ENCODE measurements at places on chromosomes 3 and 15.

- DNase-seq: no peak
These were observed 4.1 kb upstream of the TM4SF4 start for GRCh38 chr3:149470381-149470780.

GRCh38 chr3:160174621-160175020, 50.6 kb upstream of the C3orf80 start:
- no peak for DNase-seq

DNA sequence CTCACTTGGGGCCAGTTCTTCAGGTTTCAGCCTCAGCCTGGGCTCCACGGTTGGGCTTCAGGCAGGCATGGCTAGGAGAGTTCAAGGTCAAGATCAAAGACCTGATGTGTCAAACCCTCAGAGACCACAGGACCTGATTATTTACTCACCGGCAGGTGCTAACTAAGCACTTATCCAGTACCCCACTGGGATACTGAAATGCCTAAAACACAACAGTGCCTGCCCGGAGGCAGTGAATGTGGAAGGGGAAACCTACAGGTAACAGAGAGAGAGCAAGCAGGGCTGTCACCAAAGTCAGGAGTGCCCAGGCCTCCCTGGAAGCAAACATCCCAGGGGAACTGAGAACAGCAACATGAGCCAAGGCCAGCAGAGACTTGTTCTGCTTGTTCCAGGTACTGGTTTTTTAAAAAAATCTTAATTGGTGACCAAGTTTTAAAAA, 6.7 kb downstream of the IDH2 start:
- DNase-seq: no peak

DNA sequence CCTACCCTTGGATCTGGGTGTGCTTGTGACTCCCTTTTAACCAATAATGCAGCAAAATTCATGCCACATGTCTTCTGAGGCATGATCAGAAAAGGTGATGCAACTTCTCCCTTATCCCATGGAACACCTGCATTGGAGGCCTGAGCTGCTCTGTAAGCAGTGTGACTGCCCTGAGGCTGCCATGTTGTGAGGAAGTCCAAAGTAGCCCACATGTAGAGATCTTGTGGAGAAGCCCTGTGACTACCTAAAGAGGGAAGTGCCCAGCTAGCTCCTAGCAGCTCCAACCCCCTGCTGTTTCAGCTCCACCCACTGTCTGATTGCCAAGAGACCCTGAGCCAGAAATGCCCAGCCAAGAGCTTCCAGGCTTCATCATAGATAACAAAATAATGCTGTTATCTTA, 6.4 kb upstream of the NR1D2 start:
- no peak for DNase-seq

DNA sequence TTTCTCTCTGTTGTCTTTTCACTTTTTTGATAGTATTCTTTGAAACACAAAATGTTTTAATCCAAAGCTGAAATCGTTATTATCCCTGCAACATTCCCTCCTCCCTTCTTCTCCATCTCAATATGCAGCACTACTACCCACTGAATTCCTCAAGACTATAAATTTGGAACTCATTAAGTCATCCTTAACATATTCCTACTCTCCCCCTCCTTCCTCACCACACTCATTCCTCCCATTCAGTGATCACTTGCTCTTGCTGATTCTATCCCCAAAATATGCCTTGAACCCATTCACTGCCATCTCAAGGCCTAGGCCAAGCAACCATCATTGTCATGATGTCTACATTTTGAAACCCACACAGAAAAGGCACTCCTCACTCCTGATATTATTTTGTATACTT, 2.4 kb upstream of the PIK3R4 start:
- no peak for DNase-seq

GRCh38 chr3:158522221-158523136, 48.5 kb upstream of the MLF1 start:
- no peak for DNase-seq

DNA sequence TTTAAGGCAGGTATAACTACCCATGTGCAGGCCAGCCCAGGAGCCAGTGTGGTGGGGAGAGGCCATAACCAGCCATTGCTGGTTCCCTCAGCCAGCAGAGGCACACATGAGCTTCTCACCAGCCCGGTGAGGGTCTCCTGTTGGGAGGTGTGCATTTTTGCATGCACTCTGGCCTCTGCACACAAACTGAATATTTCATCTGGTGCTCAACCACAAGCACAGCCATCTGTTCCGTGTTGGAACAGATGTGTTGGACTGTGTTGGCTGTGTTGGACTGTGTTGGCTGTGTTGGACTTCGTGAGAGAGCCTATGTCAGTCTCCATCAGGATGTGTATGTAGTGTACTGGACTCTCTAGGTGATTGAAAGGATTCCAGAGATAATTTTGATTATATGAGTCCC, 67.2 kb downstream of the RPL39L start:
- DNase-seq: no peak

GRCh38 chr3:127276396-127276795, 11.4 kb downstream of the PRR20G start:
- no peak for DNase-seq

GRCh38 chr15:86392296-86392695, 312.6 kb downstream of the AGBL1 start:
- DNase-seq: no peak

- no peak for DNase-seq
These were observed 15.2 kb downstream of the ABCC5 start for GRCh38 chr3:184002469-184002868.

DNA sequence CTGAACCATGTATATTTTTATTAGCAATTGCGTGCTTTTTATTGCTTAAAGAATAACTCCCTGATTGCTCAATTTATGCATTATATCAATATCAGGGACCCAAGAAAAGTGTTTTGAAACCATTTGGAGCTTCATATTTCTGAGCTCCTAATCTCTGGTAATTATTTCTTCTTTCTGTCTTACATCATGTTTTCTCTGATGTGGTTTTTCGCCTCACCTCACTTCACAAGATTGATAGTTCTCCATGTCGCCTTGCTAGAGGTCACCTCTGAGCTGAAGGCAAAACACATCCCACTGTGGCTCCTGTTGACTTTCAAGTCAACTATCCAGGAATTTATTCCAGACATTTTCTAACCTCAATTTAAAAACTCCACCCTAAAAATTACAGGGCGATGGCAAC, 837.4 kb downstream of the CADM2 start:
- DNase-seq: no peak
